ENCODE measurements at places on chromosomes 12 and 14.
A peak's percentile ranks its signal among the peaks of the same experiment; 100 is the strongest.

- peak; percentile 67 for DNase-seq
Measured at GRCh38 chr14:54893151-54893760, 9.4 kb downstream of the GCH1 start.

DNA sequence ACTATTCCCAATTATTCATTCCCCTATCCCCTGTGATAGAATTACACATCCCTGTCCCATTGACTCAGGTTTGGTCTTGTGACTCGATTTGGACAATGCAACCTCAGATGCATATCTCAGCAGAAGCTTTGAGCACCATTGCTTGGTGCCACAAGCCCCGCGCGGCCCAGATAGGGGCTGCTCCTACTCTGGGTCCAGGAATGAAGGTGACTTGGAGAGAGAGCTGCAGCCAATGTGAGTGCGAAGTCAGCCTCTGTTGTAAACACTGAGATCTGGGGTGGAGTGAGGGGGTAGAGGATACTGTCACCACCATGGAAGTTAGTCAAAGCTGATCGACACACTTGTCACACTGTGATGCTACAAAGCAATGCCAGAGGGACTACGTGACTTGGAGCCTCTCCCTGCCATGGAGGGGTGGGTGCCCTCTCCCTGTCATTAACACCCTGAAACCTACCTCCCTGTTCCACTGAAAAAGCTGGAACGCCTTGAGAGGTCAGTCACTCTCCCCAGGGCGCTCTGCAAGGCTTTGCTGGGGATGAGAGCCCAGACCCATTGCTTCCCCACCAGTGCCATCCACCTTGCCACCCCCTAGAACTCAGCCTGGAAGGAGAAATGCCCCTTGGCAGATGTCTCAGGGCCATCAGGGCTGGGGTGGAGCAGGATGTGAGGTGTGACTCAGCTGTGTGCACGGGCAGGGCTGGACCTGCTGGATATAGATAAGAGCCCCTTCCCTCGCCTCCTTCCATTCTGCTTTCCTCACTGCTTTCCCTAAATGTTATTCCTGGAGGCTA is 6.6 kb upstream of the PLEK2 start:
- DNase-seq = peak; percentile 55

GRCh38 chr14:93105362-93105761 is 10.4 kb downstream of the ITPK1 start:
- peak; percentile 80 for DNase-seq

DNA sequence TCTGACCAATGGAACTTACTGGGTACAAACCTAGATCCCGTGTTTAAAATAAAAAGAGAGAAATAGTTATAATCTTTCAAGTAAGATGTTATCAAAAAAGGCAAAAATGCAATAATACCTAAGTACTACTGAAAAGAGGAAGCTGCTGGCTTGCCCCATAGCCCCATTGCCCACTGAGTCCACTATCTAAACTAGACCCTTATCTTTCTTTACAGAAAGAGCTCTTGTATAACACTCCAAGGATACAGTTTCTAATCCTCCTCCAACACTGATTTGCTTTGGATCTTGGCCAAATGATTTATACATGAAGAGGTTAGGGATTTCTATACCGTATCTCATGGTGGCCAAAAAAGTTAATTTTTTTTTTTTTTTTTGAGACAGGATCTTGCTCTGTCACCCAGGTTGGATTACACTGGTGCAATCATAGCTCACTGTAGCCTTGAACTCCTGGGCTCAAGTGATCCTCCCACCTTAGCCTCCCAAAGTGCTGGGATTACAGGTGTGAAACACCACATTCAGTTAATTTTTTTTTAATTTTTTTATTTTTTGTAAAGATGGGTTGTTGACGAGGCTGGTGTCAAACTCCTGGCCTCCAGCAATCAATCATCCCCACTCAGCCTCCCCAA is 2.6 kb downstream of the GXYLT1 start:
- no peak for DNase-seq

DNA sequence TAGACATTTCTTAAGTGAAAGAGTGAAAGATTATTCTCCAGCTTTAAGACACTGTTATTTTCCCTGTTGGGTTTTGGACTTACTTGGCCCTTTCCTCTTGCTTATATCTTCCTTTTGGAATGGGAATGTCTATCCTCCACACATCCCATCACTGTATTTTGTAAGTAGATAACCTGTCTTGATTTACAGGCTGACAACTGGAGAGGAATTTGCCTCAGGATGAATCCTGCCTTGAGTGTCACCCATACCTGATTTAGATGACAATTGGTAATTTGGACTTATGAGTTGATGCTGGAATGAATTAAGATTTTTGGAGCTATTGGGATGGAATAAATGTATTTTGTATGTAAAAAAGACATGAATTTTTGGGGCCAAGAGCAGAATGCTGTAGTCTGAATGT is 74.2 kb upstream of the KICS2 start:
- no peak for DNase-seq

Data from common myeloid progenitor, CD34-positive (primary cell).